GM10248 (cell line): ENCODE measurements at places on chromosomes 13 and 19.
A peak's percentile ranks its signal among the peaks of the same experiment; 100 is the strongest.

DNA sequence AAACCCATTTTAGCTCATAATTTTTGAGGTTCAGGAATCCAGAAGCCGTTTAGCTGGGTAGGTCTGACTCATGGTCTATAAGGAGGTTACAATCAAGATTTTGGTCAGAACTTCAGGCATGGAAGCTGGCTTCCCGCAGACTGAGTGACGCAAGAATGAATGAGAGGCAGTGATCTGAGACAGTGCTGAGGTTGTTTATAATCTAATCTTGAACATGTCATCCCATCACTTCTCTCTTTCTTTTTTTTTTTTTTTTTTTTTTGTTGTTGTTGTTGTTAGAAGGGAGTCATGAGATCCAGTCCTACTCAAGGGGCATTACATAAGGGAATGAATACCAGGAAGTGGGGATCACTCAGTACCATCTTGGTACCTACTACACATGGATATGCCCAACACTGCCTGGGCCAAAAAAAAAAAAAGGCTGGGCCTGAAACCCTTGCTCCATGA, 217.4 kb downstream of the DLEU7 start:
- DNase-seq: no peak

DNA sequence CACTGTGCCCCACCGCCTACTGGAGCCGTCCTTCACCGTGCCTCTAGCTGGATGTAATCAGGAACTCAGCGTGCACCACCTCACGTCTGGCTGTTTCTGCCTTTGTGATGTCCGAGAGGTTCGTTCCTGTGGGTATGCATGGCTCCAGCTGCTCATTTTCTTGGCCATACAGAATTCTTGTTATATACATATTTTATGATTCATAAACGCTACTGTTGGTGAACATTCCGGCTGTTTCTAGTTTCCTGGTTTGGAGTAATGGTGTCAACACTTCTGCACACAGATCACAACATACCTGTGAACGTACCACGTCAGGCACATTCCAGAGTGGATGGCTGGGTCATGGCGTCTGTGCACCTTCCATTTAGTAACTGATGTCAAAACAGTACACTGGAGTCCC, 14.6 kb downstream of the DCUN1D2 start:
- DNase-seq: no peak

GRCh38 chr13:102267191-102267590, 134.7 kb downstream of the FGF14 start:
- no peak for DNase-seq

DNA sequence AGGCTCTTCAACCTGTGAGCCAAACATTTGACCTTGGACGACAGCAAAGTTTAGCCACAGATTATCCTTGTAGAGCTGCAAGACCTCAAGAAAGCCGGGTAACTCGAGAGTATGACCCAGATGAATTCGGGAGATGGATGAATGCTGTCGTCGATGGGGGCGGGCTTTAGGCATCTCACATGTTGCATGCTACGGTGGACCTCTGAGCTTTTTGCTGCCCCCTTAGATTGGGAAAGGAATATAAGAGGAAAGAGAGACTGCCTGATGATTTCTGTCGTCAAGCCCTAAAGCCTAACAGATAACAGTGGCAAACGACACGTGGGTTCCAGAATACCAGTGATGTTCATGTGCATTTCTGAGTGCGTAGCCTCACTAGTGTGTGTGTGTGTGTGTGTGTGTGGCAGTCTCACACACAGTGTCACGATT, 730 bp upstream of the ABCC4 start:
- no peak for DNase-seq

- no peak for DNase-seq
These were observed 22.0 kb upstream of the LRRC4B start for GRCh38 chr19:50590191-50590590.

- DNase-seq: peak; percentile 41
These were observed 2.5 kb upstream of the ZNF121 start for GRCh38 chr19:9586764-9587163.

- DNase-seq: no peak
These were observed 10.7 kb downstream of the BCL3 start for GRCh38 chr19:44759083-44759804.

- no peak for DNase-seq
These were observed 8.8 kb downstream of the GPC6 start for GRCh38 chr13:93235258-93236015.

GRCh38 chr19:18425515-18426415, 6.6 kb downstream of the SSBP4 start:
- no peak for DNase-seq

- no peak for DNase-seq
These were observed 836.1 kb upstream of the PCDH20 start for GRCh38 chr13:62251734-62252133.

DNA sequence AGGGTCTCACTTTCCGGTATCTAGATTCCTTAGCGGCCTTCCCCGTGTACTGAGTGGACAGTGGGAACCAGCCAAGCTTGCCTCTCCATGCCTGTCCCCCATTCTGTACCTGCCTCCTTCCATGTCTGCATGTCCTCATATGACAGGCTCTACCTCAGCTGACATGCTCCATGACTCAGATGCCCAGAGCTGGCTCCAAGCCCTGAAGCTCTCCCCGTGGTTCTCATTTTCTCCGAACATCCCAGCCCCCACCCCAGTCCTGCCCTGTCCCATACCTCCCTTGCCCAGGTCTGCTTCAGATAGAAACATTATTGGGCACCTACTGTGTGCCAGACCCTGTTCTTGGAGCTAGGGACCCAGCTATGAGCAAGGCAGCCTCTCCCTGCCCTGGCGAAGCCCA, 17.1 kb upstream of the SHFL start:
- DNase-seq: no peak

DNA sequence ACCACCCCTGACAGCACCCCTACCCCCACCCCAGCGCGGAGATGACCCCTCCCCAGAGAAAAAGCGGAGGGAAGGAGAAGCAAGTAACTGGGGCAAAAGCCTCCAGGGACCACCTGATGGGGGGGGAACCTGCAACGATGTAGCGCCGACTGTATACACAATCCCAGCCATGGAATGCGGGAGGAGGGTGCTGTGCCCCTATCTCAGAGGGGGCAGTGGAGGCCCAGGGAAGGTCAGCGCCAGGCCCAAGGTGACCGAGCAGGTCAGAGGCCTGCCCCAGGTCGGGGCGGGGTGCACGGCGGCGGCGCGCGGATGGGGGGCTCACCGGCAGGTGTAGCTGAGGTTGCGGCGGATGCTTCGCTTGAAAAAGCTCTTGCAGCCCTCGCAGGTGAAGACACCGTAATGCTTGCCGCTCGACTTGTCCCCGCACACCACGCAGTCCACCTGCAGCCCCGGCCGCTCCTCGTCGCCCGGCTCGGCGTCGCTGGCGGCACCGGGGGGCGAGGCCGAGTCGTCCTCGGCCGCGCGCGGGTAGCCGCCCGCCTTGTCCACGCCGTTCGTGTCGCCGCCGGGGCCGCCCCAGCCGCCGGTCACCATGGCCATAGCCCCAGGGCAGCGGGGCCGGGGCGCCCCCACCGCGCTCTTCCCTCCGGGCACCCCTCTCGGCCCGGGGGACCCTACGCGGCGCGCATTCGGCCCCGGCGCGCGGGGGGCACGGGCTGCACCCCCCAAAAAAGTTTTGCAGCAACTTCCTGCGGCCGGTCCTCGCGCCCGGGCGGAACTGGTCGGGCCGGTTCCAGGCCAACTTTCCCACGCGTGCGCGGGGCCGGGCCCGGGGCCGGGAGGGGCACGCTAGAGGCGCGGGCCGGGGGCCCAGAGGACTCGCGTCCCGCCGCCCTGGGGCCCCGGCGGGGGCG, 843 bp downstream of the NR2F6 start:
- no peak for DNase-seq

GRCh38 chr19:7475665-7476064, 13.2 kb downstream of the PEX11G start:
- DNase-seq: no peak

DNA sequence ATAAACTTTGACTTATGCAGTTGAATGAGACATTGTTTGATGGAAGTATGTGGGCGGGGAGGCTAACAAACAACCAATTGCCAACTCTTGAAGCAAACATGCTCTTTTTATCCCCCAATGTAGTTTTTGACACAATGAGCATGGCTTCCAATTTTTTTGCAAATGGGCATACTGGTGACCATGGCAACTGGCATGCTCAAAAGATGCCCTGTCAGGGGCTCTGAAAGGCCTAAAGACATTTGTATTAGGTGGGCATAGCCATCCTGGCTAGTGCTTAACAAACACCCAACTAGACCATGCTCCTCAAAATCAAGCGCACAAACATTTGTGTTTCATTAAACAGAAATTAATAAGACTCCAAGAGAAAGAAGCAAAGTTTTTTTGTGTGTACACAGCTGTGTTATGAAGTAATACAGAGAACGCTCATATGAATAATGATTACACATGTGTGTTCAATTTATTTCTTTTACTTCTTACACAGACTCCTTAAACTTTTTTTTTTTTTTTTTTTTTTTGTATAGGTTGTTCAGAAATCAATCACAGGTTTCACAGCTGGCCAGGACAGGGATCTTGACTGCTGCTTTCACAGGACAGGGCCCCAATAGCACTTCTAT, 95.6 kb downstream of the DLEU7 start:
- no peak for DNase-seq

- DNase-seq: no peak
These were observed 31.4 kb downstream of the PPP5C start for GRCh38 chr19:46378268-46378667.

DNA sequence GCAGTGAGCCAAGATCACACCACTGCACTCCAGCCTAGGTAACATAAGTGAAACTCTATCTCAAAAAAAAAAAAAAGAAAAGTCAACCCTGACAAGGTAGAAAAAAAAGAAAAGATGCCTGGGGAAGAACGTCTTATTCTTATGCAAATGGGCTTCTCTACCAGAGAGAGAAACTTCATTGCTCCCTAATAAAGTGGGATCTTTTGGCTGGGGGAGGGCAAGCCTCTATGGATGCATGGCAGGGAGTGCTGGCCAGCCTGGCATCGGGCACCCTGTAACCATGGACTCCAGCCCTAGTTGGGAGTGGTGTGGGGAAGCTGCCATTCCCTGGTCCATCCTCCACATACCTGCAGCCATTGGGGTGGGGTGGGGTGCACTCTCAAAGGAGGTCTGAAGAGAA, 30.7 kb upstream of the ZNF728 start:
- DNase-seq: no peak

DNA sequence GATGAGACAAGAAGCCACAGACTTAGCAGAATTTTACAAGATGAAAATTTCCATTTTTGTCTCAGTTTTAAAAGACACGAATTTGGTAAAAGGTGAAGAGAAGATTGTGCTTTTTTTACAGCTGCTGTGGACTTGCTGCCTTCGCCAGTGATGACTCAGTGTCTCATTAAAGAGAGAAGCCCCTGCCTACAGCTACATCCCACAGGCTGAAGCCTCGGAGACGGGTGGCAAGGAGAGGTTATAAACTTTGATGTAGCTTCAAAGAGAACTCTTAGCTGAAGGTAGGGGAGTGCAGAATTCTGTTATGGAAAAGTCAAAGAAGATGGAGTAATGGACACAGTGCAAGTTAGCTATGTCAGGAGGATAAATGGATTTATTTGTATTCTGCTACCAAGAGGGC, 683.4 kb upstream of the ARGLU1 start:
- DNase-seq: no peak

DNA sequence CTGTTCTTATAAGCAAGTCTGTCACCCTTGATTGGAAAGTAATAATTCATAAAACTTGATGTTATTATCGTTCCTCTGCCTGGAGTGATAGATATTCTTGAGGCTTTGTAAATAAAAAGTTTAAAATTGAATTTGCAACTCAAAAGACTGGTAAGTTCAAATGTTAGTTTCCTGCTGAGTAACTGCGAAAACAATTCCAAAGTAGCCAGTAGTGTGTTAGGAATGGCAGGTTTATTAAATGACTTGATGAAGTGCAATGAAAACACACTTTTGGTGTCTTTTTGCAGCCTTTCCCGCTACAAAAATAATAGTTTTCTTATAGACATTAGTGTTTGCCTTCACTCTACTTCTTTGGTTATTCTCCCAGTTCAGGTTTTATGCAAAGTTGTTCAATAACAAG, 299.3 kb downstream of the DLEU7 start:
- DNase-seq: no peak

DNA sequence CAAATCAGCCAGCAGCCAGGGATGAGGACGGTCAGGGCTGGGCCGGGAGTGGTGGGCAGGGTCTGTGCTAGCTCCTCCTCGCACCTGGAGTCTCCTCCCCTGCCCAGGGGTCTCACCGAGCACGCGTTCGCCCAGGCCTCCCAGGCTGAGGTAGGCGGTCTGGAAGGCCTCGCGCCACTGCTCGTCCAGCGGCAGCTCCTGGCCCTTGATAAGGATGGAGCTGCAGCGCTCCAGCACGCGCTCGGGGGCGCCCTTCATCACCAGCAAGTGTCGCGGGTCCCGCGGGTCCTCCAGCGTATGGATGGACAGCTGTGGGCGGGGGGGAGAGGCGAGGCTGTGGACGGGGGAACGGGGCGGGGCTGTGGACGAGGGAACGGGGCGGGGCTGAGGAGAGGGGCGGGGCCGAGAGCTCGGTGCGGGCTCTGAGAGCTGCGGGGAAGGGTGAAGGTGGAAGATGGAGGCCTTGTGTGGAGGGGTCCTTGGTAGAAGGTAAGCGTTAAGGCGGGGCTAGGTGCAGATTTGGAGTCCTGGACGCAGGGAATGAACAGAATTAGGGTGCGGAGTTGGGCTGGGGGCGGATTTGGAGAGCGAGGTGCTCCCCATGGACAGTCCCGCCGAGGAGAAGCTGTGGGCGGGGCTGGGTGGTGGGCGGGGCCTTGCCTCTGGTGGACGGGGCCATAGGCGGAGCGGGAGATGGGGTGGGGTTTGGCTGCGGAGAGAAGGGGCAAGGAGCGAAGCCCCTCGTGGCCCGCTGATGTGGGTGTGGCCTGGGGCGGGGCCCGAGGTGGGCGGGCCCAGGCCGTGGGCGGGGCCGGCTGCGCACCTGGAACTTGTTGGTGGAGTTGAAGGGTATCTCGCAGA, 5.7 kb downstream of the ATP4A start:
- peak; percentile 72 for DNase-seq
